Hematopoietic multipotent progenitor cell (in vitro differentiated cells): ENCODE measurements at places on chromosomes 2 and 18.

DNA sequence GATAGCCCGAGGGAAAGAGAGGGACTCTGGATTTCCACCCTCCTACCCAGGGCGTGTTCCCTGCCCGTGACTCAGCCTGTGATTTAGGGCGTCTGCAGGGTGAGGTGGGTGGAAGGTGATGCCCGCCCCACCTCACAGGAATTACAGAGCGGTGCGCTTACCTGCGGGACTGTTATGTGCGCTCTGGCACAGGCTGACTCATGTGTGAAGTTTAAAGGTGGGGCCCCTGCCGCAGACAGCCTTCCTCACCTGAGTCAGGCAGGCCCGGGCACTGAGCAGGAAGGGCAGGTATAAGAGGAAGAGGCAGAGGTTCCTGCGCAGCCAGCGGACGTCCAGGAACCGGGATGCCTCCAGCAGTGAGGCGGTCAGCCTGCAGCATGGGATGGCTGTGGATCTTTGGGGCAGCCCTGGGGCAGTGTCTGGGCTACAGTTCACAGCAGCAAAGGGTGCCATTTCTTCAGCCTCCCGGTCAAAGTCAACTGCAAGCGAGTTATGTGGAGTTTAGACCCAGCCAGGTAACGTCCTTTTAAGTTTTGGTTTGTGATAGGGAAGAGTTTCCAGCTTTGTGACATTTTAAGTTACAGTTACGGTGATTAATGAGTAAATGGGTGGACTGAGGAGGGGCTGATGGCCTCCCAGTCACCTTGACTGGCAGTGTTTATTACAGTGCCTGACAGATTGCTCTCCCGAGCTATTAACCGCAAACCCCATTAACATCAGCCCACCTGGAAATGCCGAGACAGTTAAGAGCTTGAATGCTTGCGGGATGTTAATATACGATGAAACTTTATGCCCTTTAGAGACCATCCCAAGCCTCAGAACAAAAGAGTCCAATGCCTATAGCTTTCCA, 141.6 kb upstream of the TTC39C start:
- DNase-seq: no peak

DNA sequence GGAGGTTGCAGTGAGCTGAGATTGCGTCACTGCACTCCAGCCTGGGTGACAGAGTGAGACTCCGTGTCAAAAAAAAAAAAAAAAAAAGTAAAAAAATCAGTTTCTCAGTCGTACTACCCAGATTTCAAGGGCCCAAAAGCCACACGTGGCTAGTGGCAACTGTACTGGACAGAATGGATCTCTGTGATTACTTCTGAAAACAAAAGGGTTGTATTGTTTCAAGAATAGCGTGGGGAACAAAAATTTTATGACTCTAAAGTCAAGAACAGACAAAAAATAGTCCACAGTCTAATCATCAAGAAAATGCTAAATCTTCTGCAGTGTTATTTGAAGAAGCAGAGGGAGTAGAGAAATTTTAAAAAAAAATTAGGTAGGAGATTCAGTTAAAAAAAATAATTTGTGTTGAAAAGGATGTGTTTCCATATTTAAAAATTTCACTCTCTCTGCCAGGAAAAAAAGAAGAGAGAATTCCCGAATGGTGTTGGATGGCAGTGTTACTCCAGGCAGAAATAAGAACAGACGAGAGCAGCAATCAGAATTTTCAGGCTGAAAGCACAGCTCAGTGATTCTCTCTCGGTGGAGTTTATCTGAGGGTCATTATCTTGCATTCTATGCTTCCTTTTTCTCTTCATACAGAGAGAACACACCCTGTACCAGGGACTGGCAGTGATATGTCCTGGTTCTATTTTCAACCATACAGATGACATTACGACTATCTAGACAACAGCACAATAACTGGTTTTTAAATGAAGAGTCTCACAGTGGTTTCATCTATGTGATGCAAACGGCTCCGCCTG, 61.8 kb downstream of the CABYR start:
- DNase-seq: no peak

GRCh38 chr2:226307487-226308322, 491.9 kb downstream of the IRS1 start:
- DNase-seq: no peak

GRCh38 chr2:151981886-151982285, 117.0 kb downstream of the CACNB4 start:
- no peak for DNase-seq

DNA sequence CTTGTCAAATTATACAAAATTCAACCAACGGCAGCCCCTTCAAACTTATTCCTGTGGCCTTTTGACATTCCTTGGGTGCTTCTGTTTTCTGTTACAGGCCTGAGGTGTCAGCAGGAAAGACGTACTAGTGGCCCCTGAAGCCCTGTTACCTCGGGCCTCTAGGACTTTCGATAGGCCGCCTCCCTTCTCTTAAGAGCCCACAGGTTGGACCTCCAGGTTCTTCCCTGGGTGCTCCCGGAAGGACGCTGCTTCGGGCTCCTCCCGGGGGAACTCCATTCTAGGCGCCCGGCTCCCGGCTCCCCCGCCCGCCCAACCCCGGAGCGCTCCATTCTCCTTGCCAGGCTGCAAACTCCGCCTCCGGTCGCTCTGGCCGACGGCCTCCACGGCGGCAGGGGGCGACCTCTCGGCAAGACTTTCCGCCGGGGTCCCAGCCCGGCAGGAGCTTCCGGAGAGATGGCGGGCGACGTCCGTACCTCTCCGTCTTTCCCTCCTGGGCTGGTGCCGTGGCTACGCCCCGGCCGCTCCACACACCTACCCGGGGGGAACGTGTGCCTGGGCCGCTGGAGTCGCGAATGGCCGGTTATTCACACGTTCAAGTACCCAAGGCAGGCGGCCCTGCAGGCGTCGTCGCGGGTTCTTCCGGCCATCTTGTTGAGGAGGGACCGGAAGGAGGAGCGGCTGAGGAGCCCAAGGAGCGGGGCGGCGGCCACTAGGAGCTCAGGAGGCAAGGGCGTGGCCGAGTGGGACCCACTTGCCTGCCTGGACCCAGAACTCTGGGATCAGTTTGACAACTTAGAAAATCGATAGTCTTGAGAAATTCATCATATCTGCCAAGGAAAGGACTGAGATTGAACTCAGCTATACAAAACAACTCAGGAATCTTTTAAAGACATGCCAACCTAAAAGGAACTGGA, 27.5 kb downstream of the BOLA3 start:
- peak; percentile 74 for DNase-seq

DNA sequence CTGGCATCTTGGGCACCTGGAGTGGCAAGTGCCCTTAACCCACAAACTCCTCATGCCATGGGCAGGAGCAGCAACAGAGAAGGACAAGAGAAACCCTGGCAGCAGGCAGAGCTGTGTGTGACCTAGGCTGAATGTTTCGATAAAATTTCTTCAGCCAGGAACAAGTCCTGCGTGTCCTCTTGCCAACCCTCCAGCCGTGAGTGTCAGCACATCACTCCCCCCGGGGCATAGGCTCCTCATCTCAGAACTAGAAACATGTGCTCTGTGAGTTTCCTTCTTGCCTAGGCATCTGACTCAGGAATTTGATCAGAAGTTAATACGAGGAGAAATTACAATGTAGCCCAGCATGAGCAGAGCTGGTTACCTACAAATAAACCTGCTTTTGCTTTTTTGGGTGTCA, 2.2 kb downstream of the ABCG8 start:
- no peak for DNase-seq

- no peak for DNase-seq
These were observed 276.9 kb upstream of the CHAC2 start for GRCh38 chr2:53490659-53491058.

GRCh38 chr18:47108998-47109405, 41.3 kb downstream of the HDHD2 start:
- no peak for DNase-seq

GRCh38 chr2:216327447-216327935, 44.8 kb downstream of the MARCHF4 start:
- no peak for DNase-seq

GRCh38 chr18:68316636-68317035, 398.3 kb downstream of the TMX3 start:
- no peak for DNase-seq

- DNase-seq: no peak
These were observed 7.1 kb upstream of the CELF4 start for GRCh38 chr18:37572736-37573135.

- DNase-seq: no peak
These were observed 205.9 kb downstream of the IKZF2 start for GRCh38 chr2:212945526-212945925.

DNA sequence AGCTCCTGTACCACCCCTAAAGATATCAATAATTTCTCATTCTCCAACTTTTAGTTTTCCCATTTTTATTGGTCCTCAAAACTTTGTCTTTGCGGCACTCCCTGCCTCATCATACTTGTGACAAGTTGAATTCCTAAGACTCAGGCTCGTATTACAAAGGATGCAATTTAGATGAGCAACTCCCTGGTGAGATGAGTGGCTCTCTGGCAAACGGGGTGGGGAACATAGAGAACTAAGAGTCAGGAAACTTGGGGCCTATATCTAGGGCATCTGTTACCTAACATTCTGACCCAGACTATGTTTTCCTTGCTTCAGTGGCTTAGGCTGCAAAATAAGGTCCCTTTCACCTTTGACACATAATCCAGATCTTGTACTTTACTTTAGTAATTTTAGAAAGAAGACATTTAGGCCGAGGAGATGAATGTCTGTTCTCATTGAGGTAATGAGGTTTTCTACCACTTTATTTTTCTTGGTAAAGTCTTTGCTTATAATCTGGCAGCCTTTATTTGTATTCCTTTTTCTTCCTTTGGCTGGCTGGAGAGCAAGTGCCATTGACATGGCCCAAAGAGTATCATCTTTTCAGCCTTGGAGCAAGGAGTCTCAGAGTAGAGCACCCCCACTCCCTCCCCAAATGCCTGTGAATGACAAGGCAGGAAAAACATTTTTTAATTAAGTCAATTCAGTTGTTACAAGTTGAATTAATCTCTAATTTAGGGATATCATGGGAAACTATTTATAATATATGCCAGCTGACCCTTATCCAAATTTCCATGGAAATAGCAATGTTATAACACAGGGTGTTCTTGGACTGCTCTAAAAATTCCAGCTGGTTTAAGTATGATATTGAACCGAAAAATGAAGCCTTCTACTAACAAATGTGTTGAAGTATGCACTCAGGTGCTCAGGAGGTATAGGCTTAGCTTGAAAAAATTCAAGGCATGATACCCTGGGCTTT, 15.2 kb downstream of the TSPYL6 start:
- no peak for DNase-seq

DNA sequence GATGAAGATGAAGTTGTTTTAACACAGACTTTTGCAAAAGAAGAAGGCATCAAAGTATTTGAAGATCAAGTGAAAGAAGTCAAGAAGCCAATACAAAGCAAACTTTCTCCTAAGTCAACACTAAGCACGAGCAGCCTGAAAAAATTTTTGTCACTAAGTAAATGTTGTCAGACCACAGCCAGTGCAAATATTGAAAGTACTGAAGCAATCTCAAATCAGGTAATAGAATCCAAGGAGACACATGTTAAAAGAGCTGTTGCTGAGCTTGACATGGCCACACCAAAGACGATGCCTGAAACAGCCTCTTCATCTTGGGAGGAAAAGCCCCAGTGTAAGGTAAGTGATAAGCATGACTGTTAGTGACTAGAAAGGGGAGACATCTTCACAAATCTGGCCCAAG, 75.1 kb downstream of the FSIP2 start:
- DNase-seq: no peak

DNA sequence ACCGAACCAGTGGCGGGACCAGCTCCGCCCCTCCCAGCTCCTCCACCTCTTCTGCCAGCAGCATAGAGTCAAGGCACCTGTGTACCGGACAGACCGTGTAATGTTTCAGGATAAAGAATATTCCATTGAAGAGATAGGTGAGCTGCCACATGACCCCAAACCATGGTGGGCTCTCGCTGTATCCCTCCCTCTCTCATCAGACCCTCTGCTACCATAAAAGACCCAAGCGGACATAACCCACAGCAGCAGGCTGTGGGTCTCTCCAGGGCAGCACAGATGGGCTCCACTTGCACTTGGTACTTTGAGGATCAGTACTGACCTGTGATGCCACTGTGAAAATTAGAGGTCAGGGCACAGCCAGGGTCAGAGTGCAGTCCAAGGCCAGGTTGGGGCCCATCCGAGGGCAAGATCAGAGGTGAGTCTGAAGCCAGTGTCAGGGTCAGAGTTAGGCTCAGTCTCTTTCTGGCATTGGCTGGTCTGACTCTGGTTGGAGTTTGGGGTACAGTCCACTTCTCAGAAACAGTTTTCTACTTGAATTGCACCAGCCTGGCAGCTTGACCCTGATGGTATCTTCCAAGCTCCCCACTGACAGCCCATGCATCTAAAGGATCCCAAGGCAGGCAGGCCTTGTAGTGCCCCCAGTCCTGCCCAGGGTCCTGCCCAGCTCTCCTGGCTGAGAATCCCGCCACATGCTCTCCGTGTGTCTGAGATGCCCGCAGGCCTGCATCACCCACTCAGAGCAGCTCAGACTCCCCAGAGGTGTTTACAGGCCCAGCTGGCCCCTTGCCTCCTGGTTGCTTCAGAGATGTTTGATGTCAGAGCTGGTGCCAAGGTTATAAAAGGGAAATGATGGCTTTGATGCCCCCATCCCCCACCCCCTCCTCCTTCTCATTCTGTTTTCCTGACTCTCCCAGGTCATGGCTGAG, 212.1 kb downstream of the DYSF start:
- DNase-seq: no peak

- DNase-seq: no peak
These were observed 545.7 kb downstream of the ZEB2 start for GRCh38 chr2:143974262-143974661.

GRCh38 chr2:74383254-74383653, 3.1 kb upstream of the DCTN1 start:
- DNase-seq: no peak

DNA sequence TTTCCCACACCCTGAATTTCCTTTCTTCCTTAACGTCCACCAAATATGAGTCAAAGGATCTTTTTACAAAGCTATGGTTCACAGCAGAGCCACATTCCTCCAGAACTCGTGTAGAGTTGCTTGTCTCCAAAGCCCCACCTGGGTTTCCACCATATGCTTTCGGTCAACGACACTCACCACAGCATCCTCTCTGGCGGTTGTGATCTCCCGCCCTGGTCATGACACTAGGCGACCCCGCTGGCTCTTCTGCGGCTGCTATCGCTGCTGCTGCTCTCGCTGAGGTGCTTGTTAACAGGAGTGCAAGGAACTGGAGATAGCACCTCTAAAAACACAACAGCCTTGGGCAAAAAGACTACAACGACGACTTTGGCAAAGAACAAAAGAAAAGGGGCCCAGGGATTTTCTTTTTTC, 340 bp downstream of the SLC40A1 start:
- DNase-seq: peak; percentile 5

- DNase-seq: no peak
These were observed 10.2 kb downstream of the INSIG2 start for GRCh38 chr2:118098307-118099030.

DNA sequence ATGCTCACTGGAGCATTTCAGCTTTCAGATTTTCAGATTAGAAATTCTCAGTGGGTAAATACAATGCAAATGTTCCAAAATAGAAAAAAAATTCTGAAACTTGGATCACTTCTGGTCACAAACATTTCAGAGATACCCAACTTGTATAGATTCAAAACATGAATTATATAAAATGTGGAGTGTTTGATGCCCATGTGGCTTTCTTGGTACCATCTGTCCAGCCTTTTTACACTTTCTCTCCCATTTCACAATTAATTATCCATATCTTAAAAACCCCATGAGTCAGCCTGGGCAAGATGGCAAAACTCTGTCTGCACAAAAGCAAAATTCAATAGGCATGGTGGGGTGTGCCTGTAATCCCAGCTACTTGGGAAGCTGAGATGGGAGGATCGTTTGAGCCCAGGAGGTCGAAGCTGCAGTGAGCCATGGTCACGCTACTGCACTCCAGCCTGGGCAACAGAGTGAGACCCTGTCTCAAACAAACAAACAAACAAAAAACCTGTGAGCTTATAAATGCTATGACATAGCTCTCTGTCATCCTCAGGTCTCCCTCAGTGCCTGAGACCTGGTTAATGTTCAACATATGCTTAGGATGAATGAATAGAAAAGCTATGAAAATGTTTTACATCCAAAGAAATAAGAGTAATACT, 146.3 kb upstream of the TTC39C start:
- DNase-seq: no peak
